ENCODE measurements at places on chromosomes 1 and 21. TPM values are rescaled to one million over a fixed set of nuclear protein-coding genes. Genes with fewer than 3 reads are reported as not detected.

- no peak for DNase-seq
Observed at GRCh38 chr21:41832596-41833496, 46.3 kb downstream of the PRDM15 start.

- no peak for DNase-seq
Observed at GRCh38 chr1:112247036-112247597, 148.9 kb upstream of the CTTNBP2NL start.

DNA sequence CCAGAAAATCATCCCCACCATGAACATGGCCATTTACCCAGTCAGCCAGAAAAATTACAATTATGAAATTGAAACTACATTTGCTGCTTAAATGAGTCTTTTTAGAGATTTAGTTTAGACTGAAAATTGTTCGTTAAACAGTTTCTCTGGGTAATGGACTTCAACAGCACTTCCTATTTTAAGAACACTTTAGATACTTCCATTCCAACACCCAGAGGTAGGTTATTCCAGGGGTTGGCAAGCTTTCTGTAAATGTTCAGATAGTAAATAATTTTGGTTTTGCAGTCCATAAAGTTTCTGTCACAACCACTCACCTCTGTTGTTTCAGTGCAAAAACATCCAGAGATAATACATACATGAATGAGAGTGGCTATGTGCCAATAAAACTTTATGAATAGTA, 10.2 kb downstream of the NMNAT2 start:
- DNase-seq: no peak

Gene SELENBP1
- 7.0 TPM for total RNA-seq

Gene CD53
- not detected for total RNA-seq

Gene DBT
- 3.7 TPM for total RNA-seq
